ENCODE measurements at places on chromosomes 7 and 10.

GRCh38 chr7:83550100-83550499 is 98.8 kb downstream of the SEMA3E start:
- DNase-seq, result no peak

- no peak for DNase-seq
Measured at GRCh38 chr10:92278996-92279696, 11.7 kb downstream of the CPEB3 start.

DNA sequence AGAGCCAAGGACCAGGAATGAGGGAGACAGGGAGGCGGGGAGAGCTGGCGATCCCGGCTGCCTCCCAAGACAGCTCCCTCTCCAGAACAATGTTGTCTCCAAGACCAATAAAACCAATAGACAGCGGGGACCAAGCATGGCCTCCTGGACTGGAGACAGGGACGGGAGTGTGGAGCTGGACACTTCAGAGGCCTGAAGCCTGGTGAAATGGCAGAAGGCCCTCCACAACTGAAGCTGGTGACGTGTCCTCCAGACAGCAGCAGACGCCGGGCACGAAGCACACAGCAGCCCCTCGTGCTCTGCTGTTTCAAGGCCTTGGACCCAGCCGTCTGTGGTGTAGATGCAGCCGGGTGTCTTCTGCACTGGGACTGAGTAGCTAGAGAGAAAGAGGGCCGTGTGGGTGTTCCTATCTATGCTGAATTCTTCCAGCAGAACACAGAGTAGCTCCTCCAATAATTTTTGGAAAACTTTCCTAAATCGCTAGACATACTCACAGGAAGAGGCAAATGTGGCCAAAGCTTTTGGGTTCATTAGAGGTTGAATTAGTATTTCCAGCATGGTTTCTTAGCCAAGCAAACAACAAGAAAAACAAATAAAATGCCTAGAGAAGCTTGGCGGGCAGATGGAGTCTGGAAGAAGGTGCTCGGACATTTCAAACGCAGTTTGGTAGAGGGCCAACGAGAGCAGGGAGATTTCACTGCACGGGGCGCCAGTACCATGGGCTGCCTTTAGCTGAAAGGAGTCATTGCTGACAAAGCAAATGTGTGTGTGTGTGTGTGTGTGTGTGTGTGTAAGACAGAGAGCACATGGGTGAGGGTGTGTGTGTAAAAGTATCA is 570.4 kb downstream of the TCERG1L start:
- no peak for DNase-seq

DNA sequence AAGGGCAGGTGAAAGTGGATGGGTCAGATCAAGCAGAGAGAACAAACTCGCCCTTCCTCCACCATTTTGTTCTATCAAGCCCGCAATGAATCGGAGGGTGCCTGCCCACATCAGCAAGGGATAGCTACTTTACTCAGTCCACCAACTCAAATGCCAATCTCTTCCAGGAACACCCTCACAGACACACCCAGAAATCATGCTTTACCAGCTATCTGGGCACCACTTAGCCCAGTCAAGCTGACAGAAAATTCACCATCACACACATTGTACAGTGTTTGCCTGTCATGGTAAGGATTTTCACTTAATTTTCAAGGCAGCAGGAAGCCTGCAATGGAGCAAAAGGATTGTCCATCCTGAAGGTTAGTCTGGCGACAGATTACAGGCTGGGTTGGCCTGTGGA is 75.2 kb downstream of the FAM107B start:
- no peak for DNase-seq

- DNase-seq, result no peak
Measured at GRCh38 chr7:76182225-76182960, 19.3 kb upstream of the SRRM3 start.

- no peak for DNase-seq
Measured at GRCh38 chr10:8049045-8049864, 5.2 kb upstream of the GATA3 start.

Data from stimulated activated naive CD8-positive, alpha-beta T cell treated with anti-CD3 and anti-CD28 coated beads, Interleukin-15, Interleukin-2, amounts not matched to agents 100 U/mL and 50 U/mL, for 24 hours (primary cell).